CD4-positive, alpha-beta T cell treated with Interleukin-21 for 1 hour (primary cell): ENCODE measurements at places on chromosomes 3 and 15.

- DNase-seq = no peak
Measured at GRCh38 chr15:41853831-41854230, 15.2 kb downstream of the PLA2G4B start.

DNA sequence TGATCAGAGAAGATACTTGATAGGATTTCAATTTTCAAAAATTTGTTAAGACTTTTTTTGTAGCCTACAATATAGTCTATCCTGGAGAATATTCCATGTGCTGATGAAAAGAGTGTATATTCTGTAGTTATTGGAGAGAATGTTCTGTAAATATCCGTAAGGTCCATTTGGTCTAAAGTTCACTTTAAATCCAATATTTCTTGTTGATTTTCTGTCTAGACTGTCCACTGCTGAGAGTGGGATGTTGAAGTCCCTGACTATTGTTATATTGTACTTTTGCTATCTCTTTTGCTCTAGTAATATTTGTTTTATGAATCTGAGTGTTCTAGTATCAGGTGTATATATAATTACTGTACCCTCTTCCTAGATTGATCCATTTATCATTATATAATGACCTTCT lies 406.2 kb upstream of the CNTN4 start:
- no peak for DNase-seq

DNA sequence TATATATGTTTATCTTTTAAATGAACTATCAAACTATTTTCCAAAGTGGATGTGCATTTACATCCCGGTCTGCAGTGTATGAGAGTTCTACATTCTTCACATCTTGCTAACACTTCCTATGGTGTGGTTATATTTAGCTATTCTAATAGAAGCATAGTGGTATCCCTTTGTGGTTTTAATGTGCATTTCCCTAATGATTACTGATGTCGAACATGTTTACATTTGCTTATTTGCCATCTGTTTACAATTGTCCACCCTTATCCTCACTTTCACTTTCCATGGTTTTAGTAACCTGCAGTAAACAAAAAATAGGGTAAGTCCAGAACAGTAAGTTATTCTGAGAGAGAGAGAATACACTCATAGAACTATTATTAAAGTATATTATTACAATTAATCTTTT lies 360.5 kb upstream of the NAALADL2 start:
- DNase-seq = no peak

GRCh38 chr3:30672287-30672735 lies 65.9 kb downstream of the TGFBR2 start:
- no peak for DNase-seq

- DNase-seq = no peak
Measured at GRCh38 chr15:96687388-96688107, 357.0 kb downstream of the NR2F2 start.

- DNase-seq = no peak
Measured at GRCh38 chr3:66809595-66809958, 188.5 kb upstream of the KBTBD8 start.

GRCh38 chr3:28476194-28476593 lies 127.6 kb upstream of the AZI2 start:
- DNase-seq = peak; percentile 0

DNA sequence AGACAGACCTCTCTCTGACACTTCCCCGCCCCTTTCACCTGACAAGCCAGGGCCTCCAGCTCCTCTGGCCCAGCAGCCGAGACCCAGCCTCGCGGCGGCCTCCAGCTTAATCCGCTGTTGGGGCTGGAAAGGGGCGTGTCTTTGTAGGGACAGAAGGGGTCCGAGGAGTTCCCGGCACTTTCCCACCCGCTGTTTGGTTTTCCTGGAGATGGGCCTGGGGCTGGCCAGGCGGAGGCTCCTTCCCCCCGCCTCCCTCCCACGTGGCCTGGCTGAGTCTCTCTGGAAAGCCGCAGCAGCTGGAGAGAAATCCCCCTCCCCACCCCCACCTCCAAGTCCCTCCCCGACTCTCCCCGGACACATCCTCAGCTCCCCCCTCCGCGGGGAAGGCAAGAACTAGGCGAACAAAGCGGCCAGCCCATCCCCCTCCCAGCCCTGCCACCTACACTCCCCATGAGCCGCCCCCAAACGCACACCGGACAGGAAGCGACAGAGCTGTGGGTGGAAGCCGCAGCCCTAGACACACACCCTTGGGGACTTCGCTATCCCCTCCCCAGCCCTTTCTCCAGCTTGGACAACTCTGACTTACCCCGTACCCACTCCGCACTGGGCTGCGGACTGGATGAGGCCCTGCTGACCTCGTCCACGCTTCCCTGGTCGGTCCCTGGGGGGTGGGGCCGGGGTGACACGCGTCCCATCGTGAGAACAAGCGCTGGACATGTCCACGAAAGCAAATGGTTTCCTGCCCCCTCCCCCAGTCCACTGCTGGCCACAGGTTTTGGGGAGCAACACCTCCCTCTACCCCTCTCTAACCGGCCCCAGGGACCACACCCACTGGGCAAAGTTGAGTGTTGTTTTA lies 1.2 kb downstream of the IGDCC4 start:
- no peak for DNase-seq

DNA sequence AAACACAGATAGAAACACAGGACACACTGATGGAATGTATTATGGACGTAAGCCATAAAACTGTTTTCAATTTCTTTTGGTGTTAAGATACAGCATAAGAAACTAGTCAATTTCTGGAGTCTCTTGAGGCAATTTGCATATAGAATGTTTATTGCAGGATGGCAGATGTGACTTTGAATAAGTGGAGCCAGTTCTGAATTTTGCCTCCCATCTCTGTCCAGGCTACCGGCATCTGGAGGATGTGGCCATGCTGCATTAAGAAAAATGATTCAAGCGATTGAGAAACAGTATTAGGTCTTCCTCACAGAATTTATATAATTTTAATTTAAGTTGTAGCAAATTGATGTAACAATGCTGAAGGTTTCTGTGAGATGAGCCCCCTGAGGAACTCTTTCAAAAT lies 81.5 kb downstream of the CHST2 start:
- DNase-seq = no peak

DNA sequence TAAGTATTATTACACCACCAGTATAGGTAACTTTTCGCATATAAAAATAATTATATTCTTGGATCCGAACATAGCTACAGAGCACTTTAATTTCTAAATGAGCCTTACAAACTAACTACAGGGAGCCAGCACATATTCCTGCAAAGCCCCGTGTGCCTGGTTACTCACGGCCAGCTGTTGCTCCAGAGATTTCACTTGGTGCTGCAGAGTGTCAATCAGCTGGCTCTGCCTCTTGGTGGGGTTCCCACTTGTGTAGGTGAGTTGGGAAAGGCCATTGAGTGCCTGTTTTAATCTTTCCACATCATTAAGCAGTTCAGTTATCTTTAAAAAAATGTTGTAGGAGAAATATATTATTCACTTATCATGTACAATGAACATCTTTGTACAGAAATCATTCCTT lies 98.9 kb downstream of the UACA start:
- DNase-seq = no peak

GRCh38 chr15:92805080-92805690 lies 94.9 kb upstream of the CHD2 start:
- DNase-seq = no peak

- DNase-seq = no peak
Measured at GRCh38 chr3:29531644-29532043, 250.8 kb downstream of the RBMS3 start.

DNA sequence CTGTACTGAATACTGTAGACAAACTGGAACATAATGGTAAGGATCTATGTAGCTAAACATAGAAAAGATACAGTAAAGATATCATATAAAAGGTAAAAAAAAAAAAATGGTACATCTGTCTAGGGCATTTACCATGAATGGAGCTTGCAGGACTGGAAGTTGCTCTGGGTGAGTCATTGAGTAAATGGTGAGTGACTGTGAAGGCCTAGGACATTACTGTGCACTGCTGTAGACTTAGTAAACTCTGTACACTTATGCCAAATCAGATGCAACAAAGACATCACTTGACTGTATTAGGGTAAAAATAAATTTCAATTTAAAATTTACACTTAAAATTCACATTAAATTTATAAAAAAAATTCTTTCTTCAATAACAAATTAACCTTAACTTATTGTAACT lies 281.3 kb upstream of the LMCD1 start:
- DNase-seq = no peak
